ENCODE measurements at places on chromosomes 1 and 21.

DNA sequence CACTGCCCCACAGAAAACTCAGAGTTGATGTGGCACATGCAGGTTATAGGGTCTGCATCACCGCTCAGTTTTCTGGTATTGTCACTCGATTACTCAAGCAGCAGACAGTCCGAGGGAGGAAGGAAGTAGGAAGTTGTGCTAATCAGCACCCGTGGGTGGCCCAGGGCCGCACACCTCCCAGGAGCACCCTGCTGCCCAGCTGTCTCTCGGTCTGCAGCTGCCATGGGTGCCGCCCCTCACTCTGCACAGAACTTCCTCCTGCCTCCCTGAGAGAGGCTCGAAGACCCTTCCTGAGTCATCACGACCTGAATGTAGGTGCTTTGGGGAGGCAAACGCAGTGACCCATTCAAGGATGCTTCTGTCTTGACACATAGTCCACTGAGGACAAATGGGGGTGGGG lies 4.2 kb upstream of the TFF3 start:
- DNase-seq = no peak

DNA sequence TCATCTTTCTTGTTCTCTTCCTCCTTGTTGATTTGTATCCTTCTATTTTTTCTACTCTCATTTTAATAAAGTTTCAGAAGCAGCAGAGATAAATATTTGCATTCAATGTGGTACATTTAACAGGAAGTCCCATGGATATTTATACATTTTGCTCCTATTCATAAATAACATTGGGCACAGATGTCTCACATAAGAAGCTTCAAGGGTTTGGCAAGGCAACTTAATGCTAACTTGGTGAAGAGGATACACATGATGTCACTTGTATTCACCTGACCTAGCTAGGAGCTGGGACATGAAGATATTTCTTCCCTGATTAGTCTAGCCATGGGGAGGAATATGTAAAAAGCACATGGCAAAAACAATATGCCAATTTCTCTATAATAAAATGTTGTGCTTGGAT lies 65.1 kb upstream of the DUSP10 start:
- DNase-seq = no peak

DNA sequence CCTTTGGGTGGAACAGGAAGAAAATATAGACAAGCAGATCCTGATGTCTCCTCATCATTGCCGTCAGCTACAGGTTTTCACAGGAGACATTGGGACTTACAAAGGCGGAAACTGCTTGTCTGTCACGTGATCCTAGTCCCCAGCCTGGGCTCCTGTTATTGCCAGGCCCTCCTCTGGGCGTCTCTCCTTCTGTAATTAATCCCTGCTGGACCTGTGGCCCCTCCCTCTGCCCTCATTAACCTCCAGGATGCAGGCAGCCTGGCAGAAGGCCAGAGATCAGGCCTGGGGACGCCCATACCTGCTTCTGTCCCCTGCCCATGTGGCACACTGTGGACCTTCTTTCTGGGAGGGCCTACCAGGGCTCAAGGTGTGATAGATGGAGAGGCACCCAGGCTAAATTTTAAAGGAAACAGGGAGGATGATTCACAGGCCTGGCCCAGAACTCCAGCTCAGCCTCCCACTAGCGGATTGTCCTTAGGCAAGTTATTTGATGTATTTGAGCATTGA lies 2.4 kb downstream of the S100A5 start:
- no peak for DNase-seq

DNA sequence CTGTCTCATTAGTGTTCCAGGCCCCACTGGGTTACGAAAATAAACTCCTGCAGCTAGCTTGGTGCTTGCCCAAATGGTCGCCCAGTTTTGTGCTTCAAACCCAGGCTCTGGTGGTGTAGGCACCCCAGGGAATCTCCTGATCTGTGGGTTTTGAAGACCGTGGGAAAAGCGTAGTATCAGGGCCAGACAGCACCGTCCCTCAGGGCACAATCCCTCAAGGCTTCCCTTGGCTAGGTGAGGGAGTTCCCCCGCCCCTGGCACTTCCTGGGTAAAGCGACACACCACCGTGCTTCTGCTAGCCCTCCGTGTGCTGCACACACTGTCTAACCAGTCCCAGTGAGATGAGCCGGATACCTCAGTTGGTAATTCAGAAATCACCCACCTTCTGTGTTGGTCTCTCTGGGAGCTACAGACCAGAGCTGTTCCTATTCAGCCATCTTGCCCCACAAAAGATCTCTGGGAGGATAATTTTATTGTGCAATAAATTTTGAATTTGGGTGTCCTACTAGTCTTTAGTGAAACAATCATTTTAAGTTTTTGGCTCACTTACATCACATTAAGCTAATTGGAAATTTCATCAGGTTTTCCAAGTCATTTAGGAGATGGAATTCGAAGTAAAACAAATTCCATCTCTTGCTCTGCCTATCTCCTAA lies 9.4 kb upstream of the SLC25A24 start:
- peak; percentile 7 for DNase-seq

DNA sequence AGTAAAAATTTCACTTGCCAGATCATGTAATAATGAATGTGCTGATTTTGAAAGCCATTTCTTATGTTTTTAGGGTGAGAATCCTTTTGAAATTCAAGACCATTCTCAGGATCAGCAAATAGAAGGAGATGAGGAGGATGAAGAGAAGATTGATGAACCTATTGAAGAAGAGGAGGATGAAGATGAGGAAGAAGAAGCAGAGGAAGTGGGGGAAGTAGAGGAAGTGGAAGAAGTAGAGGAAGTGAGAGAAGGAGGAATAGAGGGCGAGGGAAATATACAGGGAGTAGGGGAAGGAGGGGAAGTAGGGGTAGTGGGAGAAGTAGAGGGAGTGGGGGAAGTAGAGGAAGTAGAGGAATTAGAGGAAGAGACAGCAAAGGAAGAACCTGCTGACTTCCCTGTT lies 32.4 kb downstream of the ZNF326 start:
- DNase-seq = no peak

DNA sequence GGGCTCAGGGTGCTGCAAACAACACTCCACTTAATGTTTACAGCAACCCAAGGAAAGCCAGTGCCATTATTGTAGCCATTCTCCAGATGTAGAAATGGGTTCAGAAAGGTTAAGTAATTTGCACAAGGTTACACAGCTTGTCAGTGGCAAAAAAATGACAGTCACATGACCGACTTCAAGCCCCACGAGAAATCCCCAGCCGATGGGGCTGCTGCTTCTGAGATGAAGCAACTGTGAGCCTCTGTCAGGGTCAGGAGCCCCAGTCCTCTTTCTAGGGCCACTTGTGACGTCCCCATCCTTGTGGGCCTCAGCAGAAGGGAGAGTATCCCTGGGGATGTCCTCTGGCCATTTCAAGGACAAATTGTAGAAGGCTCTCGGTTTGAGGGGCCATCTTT lies 54.8 kb downstream of the EDN2 start:
- DNase-seq = no peak

DNA sequence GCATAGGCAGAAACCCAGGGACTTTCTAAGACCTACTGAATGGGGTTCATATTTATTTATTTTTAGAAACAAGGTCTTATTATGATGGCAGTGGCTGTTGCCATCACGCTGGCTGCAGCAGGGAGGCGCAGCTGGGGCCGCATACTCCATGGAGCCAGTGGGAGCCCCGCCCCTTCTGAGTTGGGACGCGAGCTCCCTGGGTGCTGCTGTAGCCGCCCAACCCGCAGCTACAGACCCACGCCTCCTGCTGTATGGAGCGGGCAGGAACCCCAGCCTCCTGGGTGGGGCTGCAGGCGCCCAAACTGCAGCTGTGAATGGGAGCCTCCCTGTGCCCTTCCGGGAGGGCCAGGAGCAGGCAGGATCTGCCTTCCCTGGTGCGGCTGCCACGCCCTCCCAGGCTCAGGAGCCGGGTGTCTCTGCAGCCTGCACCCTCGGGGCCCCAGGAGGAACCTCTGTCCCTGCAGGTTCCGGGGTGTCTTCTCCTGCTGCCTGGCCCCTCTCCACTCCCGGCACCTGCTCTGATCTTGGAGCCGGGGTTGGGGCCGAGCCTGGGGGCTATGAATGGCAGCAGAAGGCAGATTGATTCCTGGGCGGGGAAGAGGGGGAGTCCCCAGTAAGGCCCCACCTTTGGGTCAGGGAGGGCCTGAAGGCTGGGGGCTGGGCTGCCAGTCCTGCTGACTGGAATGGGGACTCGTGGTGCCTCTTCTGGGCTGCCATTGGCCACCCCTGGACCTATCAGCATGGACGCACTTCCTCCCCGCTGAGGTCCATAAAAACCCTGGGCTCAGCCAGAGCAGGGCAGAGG lies 66.5 kb upstream of the LRRN2 start:
- DNase-seq = no peak

- no peak for DNase-seq
These were observed 498 bp downstream of the KRTAP10-2 start for GRCh38 chr21:44550807-44551206.

GRCh38 chr21:32978331-32979270 lies 47.1 kb upstream of the OLIG2 start:
- no peak for DNase-seq

GRCh38 chr1:52305417-52306226 lies 60.4 kb downstream of the CC2D1B start:
- no peak for DNase-seq

GRCh38 chr1:89881415-89882058 lies 60.7 kb downstream of the LRRC8D start:
- DNase-seq = no peak

DNA sequence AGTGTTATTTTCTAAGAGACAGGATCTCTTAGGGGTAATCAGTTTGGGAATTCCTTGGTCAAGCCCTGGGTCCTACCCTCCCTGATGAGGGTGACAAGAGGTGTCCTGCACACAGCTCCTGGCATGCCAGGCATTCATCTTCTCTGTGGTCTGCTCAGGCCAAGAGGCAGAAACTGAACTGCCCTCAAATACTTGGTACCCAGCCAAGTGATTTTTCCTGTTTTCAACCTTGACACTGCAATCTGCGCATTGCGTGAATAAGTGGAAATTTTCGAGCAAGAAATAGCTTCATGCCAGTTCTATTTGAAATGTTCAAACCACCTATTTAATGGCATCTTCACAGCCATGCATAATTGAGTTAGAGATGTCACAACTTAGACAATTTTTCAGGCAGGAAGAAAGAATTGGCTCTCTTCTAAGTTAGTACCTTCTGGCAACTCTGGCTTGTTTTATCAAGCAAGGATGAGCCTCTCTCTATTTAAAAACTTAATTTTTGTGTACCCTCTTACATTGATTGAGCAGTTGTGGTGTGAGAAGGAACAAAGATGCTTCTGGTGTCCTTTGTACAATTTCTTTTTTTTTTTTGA lies 27.0 kb downstream of the DNM3 start:
- DNase-seq = no peak

DNA sequence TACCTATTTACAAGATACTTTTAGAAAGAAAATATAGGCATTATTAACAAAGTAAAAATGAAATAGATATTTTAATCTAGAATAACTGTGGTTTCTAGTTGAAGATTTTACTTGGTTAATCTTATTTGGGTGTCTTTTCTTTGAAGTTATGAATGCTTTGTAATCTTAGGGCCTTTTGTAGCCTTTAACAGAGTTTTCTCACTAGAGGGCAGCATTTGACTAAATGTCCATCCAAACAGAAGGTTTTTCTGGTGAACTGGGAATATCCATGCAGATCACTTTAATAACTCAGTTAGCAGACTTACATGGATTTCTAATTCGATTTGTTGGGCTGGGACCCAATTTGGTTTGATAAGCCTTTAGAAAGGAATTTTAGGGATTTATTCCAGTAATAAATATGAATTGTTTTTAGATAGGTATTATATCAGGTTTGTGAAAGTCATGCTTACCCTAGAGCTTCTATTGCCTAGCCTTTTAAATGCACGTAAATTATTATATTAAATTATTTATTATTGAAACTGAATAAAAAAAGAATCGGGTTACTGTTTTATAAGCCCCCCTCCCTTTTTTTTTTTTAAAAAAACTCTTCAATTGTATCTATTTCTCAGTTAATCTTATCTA lies 119.7 kb downstream of the ZNF326 start:
- peak; percentile 17 for DNase-seq

GRCh38 chr1:20875198-20875973 lies 88.3 kb upstream of the HP1BP3 start:
- DNase-seq = no peak

GRCh38 chr1:157371221-157371620 lies 181.1 kb downstream of the FCRL5 start:
- DNase-seq = no peak

GRCh38 chr1:163866564-163866963 lies 544.8 kb downstream of the NUF2 start:
- DNase-seq = no peak

- DNase-seq = no peak
These were observed 66.2 kb downstream of the PRDM16 start for GRCh38 chr1:3135073-3135702.

- DNase-seq = no peak
These were observed 49.2 kb downstream of the ALG14 start for GRCh38 chr1:95023399-95024043.

- DNase-seq = no peak
These were observed 64.2 kb downstream of the ETS2 start for GRCh38 chr21:38869946-38870345.

GRCh38 chr1:7570311-7570710 lies 200.8 kb upstream of the VAMP3 start:
- DNase-seq = no peak

GRCh38 chr1:160862203-160863060 lies at the start of gene CD244:
Gene CD244 (minus strand): TSS chr1:160862887. CDS start chr1:160862677, 210 bp downstream.
- peak; percentile 62 for DNase-seq

GRCh38 chr1:218527737-218528136 lies 182.6 kb downstream of the TGFB2 start:
- DNase-seq = no peak

DNA sequence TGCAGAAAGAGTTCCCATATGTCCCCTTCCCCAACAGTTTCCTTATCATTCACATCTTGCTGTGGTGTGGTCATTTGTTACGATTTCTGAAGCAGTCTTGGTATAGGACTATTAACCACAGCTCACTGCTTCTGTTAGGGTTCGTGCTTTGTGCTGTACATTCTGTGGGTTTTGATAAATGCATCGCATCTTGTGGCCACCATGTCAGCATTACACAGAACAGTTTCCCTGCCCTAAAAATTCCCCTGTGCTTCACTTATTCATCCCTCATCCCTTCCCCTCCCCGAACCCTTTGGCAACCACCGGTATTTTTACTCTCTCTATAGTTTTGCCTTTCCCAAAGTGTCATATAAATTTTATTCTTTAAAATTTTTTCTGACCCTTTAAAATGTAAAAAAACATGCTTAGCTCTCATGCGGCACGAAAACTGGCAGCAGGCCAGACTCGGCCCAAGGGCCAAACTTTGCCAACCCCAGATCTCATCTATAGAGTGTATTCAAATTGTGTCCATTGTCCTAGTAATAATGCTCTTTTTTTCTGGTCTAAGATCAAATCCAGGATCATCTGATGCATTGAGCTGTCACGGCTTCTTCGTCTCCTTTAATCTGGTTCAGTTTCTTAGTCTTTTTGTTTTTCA lies 78.2 kb downstream of the SIM2 start:
- DNase-seq = no peak

- no peak for DNase-seq
These were observed 15.9 kb upstream of the SPOCD1 start for GRCh38 chr1:31831397-31832378.
